Fibroblast of the aortic adventitia (primary cell): ENCODE measurements at places on chromosomes 2 and 18.

DNA sequence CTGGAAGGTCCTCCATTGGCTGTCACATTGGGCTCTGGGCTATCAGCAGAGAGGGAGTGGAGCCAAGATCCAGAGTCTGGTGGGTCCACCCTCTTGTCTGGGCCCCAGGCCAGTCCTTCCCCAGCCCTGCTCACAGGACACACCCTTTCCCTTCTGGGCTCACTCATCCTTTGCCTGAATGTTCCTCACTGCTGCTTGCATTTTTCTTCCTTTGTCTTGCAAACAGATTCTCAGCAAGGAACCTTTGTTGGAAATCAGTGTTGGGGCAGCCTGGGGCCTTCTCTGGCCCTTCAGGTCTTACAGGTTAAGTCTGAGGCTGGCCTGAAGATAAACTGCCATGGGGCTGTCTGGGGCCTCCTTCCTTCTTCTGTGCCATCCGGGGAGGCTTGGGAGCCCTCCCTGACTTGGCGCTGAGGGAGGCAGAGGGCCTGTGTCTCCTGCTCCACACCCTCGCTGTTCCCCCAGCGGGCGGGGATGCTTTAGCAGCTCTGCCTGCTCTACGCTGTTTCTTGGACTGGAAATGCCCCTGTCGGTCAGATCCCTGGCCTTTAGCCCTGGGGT lies 11.5 kb upstream of the CELF4 start:
- peak; percentile 18 for DNase-seq

GRCh38 chr18:71529703-71530303 lies 1014.3 kb downstream of the CBLN2 start:
- DNase-seq: peak; percentile 93

DNA sequence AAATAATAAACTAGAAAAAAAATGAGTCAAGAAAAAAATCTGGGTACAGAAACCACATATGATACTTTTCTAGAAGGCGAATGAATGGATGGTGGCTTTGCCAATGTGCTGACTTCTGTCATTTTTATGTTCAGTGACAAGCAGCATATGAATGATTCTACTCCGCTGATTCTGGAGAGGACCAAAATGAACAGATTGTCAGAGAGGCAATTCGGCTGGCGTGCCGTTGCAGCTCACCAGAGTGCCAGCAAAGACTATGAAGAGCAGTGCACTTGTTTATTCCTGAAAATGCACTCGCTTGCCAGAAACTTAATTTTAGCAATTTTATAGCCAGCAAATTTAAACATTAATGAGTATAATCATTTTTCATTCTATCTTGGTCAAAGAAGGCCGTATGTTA lies 105.9 kb upstream of the NYAP2 start:
- no peak for DNase-seq

- DNase-seq: peak; percentile 92
Measured at GRCh38 chr2:196293751-196294515, 122.6 kb upstream of the STK17B start.

DNA sequence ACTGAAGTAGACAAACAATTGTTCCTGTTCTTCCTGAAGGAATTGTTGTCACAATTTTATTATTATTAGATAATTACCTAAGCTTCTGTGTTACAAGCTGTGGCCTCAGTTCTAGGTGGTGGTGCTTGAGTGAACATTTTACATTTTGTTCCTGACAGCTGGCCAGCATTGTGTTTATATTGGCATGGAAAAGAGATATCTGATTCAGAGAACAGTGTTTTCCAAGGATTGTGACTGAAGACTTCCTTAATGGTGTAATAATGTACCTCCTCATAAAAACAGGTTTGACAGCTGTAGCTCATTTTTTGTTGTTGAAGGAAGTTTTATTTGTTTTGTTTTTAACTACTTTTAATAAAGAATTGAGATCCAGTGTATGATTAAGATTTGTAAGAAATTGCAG lies 95.2 kb downstream of the EPB41L5 start:
- peak; percentile 79 for DNase-seq

GRCh38 chr2:48829036-48829435 lies 73.5 kb upstream of the LHCGR start:
- no peak for DNase-seq

DNA sequence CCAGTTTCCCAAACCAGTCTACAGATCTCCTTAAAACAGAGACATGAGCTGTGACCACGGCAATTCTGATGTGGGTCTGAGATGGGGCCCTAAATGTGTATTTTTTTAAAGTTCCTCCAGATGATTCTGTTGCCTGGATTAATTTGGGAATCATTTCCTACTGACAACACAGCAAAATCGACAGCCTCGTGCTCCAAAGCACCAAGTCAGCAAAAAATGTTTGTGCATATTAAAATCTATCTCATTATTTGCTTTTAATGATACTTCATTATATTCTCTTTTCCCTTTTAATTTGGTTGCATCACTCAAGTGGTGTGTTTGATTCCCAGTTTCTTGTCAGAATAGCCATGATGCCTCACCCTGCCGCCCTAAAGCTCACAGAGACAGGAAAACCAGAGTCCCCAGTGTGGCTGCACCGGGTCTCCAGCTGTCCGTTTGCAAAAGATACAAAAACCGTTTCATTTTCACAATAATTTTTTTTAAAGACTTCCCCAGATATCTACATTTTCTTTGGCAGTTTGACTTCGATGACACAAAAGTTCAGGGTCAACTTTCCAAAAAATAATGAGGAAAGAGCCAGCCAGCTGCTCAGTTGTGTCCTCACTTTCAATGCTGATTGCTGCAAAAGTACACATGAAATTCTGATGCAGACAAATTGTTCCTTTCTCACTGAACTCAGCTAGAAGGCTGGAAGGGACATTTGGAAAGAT lies 443.2 kb upstream of the ID2 start:
- no peak for DNase-seq

DNA sequence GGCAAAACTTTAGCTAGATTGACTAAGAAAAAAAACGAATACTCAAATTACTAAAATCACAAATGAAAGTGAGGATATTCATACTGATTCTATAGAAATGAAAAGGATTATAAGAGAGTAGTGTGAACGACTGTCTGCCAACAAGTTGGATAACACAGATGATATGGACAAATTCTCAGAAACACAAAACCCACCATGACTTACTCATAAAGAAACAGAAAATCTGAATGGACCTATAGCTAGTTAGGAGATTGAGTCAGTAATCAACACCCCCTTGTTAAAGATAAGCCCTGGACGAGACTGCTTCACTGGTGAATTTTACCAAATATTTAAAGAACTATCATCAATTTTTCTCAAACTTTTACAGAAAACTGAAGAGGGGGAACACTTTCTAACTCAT lies 108.8 kb upstream of the TMEM200C start:
- DNase-seq: no peak

GRCh38 chr18:54675076-54675475 lies 84.0 kb downstream of the DYNAP start:
- no peak for DNase-seq

DNA sequence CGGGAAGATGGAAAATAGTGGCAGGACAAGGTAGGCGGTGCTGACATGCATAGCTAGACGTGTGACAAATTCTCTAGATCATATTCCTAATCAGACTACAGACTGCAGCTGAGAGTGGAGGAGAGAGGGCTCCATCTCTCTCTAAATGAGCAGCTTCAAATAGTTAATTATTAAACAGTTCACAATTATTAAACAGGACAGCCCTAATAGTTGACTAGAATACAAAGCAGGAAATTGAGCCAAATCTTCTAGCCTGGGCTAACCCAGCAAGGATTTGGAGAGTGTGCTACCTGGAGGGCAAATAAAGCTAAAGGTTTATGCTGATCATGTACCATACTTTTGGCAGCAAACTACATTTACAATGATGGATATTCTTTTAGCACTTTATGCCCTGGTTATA lies 54.4 kb upstream of the CWC22 start:
- DNase-seq: no peak

- DNase-seq: no peak
Measured at GRCh38 chr2:217382794-217383193, 522.9 kb upstream of the TNP1 start.

- DNase-seq: peak; percentile 24
Measured at GRCh38 chr2:101307950-101308431, 510 bp downstream of the RNF149 start.
